ENCODE measurements at places on chromosomes 2 and 18. TPM values are rescaled to one million over a fixed set of nuclear protein-coding genes. Genes with fewer than 3 reads are reported as not detected.

The FNDC4 gene
- 0.14 TPM for total RNA-seq

The SLC9A4 gene
- 0.05 TPM for total RNA-seq

The SGPP2 gene
- 0.44 TPM for total RNA-seq

The GDF7 gene
- total RNA-seq: not detected

The TTN gene
- 11.5 TPM for total RNA-seq

The NT5C1B gene
- total RNA-seq: not detected

The RIT2 gene
- not detected for total RNA-seq

GRCh38 chr2:42261518-42262195 lies 92.5 kb downstream of the EML4 start:
- DNase-seq: no peak

- DNase-seq: peak; percentile 26
Observed at GRCh38 chr2:240326246-240326645, 109.2 kb upstream of the GPC1 start.

GRCh38 chr2:99860720-99861375 lies 281.5 kb downstream of the AFF3 start:
- no peak for DNase-seq

- DNase-seq: no peak
Observed at GRCh38 chr2:19021100-19021476, 337.3 kb downstream of the OSR1 start.

GRCh38 chr2:227256605-227257004 lies 68.4 kb upstream of the MFF start:
- no peak for DNase-seq

- DNase-seq: no peak
Observed at GRCh38 chr2:162002623-162003235, 71.3 kb downstream of the DPP4 start.

GRCh38 chr2:85702172-85702571 lies 8.0 kb downstream of the GNLY start:
- no peak for DNase-seq

DNA sequence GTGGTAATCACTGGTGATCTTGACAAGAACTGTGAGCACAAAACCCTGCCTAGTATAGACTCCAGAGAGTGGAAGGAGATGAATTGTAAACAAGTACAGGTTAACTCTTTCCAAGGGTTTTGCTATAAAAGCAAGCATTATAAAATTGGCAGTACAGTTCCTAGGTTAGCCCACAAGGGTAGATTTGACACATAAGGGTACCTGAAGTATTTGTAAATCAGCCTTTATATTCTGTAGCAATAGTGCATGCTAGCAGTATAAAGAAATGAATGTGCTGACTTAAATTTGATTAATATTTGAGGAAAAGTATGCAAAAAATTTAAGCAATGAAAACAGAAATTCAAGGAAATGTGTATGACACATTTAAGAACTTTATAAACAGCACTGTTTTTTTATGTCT lies 42.4 kb downstream of the SP3 start:
- DNase-seq: no peak

- no peak for DNase-seq
Observed at GRCh38 chr2:12321886-12322285, 394.9 kb upstream of the TRIB2 start.

DNA sequence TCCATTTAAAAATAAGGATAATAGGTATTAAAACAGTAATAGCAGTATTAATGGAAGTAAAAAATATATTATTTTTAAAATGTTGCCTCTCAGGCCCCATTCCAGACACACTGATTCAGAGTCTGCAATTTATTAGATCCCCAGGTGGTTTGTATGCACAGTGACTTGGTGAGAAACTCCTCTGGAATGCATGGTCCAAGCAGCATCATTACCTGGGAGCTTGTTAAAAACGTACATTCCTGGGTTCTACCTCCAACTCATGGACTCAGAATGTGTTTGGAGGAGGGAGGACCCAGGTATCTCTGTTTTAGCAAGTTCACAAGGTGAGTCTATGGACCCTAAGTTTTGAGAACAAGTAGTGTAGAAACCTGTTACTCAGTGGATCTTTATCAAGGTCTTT lies 95.6 kb downstream of the ITGA4 start:
- no peak for DNase-seq

GRCh38 chr2:128262315-128263253 lies 56.1 kb downstream of the HS6ST1 start:
- no peak for DNase-seq

- no peak for DNase-seq
Observed at GRCh38 chr18:55202232-55202917, 243.1 kb upstream of the CCDC68 start.

- DNase-seq: no peak
Observed at GRCh38 chr2:216373896-216374295, 1.6 kb upstream of the MARCHF4 start.
